ENCODE measurements at places on chromosomes 13 and 19.

DNA sequence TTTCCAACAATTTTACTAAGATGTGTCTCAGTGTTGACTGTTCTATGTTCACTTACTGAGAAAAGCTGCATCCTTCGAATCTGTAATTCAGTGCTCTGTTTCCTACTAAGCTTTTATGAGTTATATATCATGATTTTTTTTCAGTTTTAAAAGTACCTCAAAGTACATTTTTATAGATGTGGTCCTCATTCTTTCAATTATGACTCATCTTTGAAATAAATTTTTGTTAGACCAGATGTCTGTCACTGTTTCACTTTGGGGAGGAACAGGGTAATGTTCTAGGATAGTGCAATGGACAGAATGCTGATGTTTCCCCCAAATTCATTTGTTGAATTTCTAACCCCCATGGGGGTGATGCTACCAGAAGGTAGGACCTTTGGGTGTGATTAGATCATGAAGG lies 74.8 kb downstream of the NALCN start:
- peak; percentile 50 for DNase-seq

DNA sequence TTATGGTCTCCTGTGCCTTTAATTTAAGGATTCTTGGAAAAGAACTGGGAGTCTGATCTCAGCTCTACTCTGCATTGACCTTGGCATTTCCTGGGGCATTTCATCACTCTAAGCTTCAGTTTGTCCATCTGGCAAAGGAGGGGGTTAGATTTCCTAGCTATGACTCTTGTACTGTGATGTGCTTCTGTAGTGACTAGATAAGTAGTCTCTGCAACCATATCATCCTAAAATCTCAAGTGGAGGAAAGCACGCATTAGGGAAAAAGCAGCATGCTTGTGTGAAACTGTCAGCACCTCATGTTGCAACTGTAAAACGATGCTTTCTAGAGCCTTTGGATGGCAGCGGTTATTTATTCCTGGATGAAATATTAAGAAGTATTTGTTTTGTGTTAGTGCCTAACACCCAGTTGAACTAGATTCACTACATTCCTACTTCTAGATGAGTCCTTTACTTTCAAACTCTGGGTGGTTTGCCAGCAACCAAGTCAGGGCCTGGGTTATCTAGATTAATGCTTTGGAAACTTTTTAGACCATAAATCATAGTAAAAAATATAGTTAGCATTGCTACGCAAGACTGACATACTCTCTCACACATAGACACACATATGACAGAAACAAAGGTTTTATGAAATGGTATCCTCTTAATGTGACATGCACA lies 6.8 kb downstream of the WDFY2 start:
- peak; percentile 98 for DNase-seq

GRCh38 chr19:39470724-39471339 lies 9.8 kb upstream of the TIMM50 start:
- DNase-seq: no peak

DNA sequence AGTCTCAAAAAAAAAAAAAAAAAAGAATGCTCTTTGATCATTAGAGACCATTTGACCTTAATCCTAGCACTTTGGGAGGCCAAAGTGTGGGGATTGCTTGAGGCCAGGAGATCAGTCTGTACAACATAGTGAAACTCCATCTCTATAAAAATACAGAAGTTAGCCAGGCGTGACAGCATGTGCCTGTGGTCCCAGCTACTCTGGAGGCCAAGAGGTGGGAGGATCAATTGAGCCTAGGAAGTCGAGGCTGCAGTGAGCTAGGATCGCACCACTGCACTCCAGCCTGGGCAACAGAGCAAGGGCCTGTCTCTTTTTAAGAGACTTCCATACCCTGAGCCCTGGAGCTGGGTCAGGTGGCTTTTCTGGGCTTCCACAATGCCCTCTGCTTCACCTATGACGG lies 11.5 kb upstream of the COLGALT1 start:
- no peak for DNase-seq

DNA sequence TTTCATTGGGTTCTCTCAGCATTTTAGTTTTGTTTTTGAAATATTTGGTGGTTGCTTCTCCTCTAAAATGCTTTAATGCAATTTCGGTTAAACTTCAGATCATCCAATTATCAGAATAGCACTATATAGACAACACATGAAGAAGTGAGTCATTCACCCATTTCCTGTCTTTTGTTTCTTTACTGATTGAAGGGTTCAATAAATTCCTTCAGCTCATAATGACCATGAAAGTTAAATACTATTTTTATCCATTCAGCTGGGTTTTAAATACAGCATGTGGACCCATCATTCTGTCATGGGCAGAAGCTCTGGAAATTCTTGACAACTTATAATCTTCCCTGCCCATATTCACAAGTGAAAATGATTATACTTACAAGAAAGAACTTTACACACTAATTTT lies 187.2 kb downstream of the ITGBL1 start:
- no peak for DNase-seq

DNA sequence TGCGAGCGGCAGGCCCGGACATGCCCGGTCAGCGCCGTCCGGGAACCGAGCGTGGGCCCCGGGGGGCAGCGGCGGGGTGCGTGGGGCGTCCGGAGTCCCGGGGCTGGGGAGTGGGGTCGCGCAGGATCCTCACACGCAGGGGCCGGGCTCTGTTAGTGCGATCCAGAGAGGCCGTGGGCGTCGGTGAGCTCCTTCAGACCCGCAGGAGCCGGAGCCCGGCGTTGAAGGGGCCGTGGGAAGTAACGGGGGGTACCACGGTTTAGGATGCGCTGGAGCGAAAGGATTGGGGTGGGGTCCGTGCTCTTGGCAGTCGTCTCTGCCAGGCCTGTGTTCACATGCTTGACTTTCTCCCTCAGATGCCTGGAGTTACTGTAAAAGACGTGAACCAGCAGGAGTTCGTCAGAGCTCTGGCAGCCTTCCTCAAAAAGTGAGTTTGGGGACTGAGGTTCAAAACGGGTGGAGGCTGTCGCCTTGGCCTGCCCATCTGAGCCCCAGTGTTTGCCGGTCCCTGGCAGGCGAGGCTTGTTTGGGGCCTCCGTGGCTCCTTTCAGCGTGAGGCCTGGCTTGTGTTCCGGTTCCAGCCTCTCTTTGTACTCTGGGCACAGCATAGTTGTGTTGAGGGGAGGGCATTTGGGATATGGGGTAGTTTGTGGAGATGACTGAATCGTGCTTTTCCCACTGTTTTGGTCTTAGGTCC lies 512 bp downstream of the RPS19 start:
- no peak for DNase-seq

DNA sequence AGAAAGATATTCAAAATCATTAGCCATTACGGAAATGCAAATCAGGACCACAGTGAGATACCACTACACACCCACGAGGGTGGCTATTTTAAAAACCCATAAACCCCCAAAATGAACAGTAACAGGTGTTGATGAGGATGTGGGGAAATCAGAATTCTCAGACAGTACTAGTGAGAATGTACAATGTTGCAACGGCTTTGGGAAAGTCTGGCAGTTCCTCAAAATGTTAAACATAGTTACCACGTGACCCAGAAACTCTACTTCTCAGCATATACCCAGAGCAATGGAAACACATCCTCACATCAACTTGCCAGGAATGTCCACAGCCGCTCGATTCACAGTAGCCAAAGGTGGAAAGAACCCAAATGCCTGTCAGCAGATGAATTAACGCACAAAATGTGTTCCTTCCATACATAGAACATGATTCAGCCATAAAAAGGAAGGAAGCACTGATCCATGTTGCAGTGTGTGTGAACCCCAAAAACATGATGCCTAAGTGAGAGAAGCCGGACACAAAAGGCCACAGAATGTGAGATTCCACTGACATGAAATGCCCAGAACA lies 7.0 kb downstream of the PLVAP start:
- peak; percentile 55 for DNase-seq

GRCh38 chr13:49711218-49711863 lies 20.1 kb upstream of the EBPL start:
- DNase-seq: peak; percentile 92

GRCh38 chr13:40172878-40173277 lies 493.6 kb downstream of the FOXO1 start:
- no peak for DNase-seq

DNA sequence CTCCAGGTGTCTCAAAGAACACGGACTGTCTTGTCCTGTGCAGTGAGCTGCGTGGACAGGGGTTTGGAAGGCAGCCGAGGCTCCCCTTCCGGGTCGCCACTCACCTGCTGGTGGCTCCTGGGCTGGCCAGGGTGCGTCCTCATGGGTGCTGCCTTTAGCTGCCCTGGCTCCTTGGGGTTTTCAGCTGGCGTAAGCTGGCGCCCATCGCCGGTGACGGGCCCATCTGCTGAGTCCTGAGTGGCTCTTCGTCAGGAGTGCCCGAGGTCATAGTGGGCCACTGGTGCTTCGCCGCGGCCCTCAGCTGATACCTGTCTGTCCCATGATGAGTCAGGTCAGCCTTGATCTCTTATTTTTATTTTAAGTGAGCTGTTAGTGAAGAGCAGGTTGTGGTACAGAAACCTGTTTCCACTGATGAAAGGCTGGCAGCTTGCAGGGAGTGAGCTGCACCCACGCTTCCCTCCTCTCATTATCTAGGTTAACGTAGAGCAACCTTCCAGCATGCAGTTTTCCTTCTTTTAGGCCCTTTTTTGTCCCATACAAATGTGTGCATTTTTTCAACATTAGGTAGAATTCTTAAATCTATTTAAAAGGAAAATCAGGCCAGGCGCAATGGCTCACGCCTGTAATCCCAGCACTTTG lies 18.4 kb downstream of the EPN1 start:
- no peak for DNase-seq

DNA sequence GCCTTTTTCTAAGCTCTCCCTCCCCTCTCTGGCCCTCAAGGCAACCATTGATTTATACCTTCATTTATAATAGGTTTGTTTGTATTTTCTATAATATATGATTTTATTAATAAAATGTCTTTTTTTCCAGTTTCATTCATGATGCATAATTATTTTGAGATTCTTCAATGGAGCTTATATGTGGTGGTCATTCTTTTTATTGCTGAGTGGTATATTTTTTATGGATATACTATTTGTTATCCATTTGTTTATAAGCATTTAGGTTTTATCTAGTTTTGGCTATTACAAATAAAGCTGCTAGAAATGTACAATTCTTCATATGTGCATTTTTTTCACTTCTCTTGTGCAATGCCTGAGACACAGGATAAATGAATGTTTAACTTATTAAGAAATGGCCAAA lies 10.8 kb downstream of the ZNF211 start:
- no peak for DNase-seq

DNA sequence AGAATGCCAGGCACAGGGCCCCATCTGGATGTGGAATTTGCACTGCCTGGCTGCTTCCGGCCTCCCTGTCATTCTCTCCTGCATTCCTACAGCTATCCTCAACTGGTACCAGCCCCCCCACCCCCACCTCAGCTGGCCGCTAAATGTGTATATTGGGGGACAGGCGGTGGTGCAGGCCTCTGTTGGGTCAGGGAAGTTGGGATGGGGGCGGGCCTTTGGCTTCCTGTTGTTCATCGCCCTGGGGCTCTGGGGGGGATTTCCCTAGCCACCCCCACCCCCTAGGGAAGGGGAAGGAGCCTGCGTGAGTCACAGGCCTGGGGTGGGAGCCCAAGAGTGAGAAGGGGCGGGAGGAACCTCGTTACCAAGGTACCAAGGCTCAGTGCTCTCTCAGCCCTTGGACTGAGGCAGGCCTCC lies 10.6 kb downstream of the POU2F2 start:
- peak; percentile 86 for DNase-seq

GRCh38 chr13:32713397-32713796 lies 127.1 kb downstream of the PDS5B start:
- DNase-seq: no peak

GRCh38 chr19:18274219-18274780 lies at the start of gene IQCN:
IQCN (minus strand) TSS chr19:18274452; CDS start chr19:18269478, 4,974 bp downstream.
- peak; percentile 39 for DNase-seq

All from HCEC 1CT (cell line).